ENCODE measurements at places on chromosomes 4 and X.
A peak's percentile ranks its signal among the peaks of the same experiment; 100 is the strongest.

DNA sequence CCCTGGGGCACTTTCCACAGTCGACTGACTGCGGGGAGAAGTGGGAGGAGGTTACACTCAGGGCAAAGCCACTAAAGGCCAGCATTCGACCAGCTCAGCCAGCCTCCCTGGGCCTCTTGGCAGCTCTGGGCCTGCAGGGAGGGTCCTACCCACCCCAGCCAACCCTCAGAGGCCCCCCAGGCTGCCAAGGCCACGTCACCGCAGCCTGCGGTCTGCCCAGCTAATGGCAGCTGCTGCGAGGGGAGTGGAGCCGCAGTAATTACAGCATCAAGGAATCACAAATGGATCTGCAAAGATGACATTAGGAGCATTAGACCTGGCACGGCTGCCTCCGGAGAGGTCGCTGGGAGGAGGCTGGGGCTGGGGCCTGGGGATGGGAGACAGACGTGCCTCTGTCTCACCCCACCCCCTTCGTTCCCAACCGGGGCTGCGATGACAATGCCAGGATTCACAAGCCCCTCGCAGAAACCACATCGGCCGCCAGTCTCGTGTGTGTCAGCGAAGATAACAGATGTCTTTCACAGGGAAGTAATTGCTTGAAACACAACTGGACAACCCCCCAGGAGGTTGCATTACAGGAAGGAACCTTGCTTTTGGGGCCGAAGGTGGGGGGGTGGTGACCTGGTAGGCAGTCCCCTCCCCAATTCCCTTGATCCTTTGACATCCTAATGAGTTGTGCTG is 367.6 kb downstream of the BCOR start:
- no peak for DNase-seq

DNA sequence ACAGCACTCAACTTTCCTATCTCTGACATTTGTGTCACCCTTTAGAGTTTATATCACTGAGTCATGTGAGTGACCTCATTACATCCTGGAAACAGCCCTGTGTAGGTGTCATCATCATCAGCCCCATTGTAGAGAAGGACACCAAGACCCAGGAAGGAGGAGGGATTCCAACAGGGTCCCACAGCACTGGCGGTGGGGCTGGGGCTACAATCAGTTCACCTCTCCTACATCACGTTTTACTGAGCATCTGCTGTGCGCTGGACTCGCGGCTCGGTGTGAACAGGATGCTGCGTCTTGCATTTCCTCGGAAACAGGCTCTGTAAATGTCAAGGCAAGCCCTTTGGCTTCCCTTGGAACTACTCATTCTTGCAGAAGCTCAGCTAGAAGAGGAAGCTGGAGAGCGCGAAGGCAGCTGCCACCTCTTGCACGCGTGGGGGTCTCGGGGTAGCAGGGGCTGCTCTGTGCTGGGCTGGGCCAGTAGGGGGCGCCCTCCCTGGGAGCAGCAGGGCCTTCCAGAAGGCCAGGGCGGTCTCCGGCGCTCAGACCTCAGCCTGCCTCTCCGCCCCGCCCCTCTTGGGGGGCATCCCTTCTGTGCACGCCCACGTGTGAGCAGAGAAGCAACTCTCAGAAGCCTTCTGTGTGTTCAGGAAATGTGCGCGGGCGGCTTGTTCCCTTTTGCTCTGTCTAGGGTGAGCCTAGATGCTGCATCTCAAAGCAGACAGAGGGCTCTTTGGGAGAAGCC is 29.0 kb downstream of the REELD1 start:
- DNase-seq: peak; percentile 64

- DNase-seq: peak; percentile 60
These were observed at the start of gene TBL1X for GRCh38 chrX:9464435-9465371. TBL1X (plus strand) TSS chrX:9465058; CDS start chrX:9653587, 188,529 bp downstream.

DNA sequence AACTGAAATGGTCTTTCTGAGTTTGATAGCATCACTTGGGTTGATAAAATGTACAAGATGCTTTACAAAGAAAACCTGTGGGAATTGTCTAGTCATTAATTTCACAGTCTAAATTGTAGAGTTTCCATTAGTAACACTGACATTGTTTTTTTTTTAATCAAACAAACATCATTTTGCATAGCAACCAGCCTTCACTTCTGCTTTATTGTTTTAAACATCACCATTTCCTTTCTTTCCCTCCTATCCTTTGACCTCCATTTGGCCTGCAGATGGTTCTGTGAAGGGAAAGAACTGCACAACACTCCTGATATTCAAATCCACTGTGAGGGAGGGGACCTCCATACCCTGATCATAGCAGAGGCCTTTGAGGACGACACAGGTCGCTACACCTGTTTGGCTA is 171.1 kb downstream of the PALLD start:
- DNase-seq: no peak

DNA sequence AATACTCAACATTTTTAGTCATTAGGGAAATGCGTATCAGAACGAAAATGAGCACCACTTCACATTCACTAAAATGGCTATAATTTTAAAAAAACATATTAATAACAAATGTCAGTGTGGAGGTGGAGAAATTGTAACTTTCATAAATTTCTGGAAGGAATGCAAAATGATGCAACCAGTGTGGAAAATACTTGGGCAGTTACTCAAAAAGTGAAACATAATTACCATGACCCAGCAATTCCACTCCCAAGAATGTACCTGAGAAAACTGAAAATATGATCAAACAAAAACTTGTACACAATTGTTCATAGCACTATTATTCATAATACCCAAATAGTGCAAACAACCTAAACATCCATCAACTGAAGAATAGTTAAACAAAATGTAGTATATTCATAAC is 76.1 kb upstream of the FAM241A start:
- DNase-seq: no peak

DNA sequence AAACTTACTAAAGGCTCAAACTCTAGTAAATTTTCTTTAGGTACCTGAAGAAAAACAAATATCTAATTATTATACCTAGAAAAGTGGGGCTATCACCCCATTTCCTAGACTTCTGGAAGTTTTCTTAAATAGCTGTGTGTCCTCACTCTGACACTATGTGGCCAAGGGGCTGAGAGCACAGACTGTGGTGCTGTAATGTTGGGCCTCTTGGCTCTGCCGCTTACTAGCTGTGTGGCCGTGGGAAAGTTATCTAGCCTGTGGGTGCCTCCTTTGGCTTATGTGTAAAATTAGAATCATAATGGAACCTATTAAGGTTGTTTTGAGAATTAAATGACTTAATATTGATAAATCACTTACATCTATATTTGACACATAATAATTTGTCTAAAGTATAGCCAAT is 114.4 kb downstream of the SNCA start:
- DNase-seq: no peak

DNA sequence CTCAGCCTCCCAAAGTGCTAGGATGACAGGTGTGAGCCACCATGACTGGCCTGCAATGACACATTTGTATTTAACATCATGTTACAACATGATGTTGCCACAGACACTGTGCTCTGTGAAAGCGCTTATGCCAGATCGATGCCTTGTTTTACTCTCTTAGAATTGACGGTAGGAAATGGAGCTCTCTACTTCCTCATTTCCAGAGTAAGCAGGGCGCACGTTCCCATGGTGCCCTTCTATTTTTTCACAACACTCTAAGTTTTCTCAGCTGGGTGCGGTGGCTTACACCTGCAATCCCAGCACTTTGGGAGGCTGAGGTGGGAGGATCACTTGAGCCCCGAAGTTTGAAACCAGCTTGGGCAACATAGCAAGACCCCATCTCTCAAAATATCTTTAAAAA is 60.7 kb upstream of the DHRSX start:
- no peak for DNase-seq

- DNase-seq: no peak
These were observed 369.4 kb upstream of the NDST3 start for GRCh38 chr4:117664706-117665444.

- DNase-seq: no peak
These were observed 48.2 kb downstream of the CASK start for GRCh38 chrX:41875142-41875541.

- DNase-seq: no peak
These were observed 345.1 kb upstream of the SMIM31 start for GRCh38 chr4:164408831-164409230.

DNA sequence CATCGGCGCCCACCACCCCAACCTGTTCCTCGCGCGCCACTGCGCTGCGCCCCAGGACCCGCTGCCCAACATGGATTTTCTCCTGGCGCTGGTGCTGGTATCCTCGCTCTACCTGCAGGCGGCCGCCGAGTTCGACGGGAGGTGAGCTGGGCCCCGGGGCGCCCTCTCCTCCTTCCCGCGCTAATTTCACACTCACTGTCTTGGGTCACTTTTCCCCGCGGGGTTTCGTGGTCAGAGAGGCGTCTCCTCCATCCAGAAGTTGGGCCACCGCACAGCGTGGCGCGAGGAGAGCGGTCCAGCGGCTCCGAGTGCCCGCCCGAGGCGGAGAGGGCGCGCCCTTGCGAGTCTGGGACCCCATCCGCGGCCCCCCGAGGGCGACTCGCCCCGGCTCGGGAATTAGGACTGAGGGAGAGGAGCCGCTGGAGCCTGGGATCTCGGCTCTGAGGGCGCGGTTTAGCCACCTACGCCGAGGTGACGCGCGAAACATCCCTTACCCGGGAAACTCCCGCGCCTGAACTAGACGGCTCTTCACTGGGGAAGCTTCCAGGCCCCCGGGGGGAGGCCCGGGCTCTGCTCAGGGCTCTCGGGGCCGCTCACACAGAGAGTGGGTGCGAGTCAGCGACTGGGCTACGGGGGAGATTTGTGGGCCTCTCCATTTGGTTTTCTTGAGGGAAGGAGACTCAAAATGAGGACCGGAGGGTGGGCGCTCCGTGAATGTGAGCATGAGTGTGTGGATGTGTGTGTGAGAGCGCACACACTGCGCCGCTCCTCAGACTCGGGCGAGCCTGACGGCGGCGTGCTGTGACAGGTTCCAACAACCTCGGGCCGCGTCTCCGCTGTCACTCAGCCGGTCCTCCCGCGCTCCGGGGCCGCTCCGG is 551 bp downstream of the NPNT start:
- DNase-seq: no peak

DNA sequence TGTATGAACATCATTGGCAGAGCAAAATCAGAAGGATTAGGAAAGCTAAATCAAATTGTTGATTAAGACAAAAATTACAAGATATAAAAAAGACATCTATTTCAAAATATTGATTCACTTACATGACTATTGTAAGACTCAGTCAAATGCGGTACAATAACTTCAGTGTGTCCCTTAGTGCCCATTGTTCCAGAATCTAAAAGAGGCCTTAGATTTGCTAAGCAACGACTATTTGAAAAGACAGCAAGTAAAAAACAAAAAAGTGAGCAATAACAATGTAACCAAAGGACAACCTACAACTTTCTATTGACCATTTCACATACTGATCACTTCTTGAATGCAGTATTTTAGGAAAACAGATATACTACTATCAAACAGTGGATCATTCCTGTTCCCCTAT is 65.6 kb downstream of the UBA6 start:
- no peak for DNase-seq

DNA sequence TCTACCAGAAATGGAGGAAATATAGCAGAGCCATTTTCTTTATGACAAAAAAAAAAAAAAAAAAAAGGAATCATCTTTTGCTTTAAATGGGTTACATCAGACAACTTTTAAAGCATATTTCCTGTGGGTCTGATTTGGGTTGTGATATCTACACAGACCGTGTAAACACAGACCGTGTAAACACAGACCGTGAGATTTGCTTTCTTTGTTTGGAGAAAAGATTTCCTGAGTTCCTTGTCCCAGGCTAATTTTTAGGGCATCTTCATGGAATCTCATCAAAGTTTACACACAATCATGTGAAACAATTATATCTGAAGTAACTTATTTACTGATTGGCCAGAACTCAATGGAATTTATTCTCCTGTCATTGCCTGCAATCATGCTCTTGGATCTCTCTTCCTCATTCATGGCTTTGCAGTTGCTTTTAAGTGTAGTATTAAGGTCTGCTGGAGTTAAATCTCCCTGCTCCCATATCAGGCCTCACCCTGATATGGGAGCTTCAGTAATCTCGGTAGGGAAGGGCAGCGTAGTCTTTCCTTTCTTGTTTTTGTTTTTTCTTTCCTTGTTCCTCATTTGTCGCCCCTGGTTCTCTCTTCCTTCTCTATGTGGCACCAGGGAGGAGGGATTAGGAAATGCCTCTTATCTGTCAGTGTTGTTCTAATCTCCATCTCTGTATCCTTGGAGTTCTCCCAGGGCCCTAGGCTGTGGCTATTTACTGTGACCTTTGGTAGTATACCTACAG is 248.6 kb upstream of the JADE1 start:
- DNase-seq: no peak

- no peak for DNase-seq
These were observed 24.4 kb downstream of the FAT1 start for GRCh38 chr4:186699298-186699697.

DNA sequence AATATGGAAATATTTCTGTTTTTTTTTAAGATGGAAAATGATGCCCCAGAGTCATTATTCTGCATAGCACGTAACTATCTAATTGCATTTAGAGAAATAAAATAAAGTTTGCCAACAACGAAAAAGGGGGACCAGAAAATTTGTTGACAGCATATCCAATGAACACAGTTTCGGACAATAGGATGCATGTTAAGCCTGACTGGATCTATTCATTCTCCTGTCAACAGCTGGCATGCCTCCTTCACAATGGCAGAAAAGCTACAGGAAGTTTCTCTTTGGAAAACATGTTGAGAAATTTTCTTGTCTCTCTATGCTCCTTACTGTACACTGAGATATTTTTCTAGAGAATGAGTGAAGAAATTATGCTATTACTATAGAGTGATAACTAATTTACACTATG is 262.5 kb downstream of the GRID2 start:
- DNase-seq: no peak

GRCh38 chrX:24876530-24877287 is 139.1 kb downstream of the ARX start:
- no peak for DNase-seq

GRCh38 chr4:8182858-8183725 is 16.0 kb upstream of the SH3TC1 start:
- no peak for DNase-seq

- no peak for DNase-seq
These were observed 3.2 kb upstream of the AREG start for GRCh38 chr4:74441744-74442143.

All from activated naive CD4-positive, alpha-beta T cell treated with Interleukin-2 at 50 U/mL for 16 hours (primary cell).